CD4-positive, alpha-beta T cell treated with Interleukin-2 at 100 ng/mL for 4 hours (primary cell): ENCODE measurements at places on chromosomes 2 and 18.

GRCh38 chr2:176174382-176174823, 14.1 kb upstream of the HOXD1 start:
- DNase-seq: no peak

DNA sequence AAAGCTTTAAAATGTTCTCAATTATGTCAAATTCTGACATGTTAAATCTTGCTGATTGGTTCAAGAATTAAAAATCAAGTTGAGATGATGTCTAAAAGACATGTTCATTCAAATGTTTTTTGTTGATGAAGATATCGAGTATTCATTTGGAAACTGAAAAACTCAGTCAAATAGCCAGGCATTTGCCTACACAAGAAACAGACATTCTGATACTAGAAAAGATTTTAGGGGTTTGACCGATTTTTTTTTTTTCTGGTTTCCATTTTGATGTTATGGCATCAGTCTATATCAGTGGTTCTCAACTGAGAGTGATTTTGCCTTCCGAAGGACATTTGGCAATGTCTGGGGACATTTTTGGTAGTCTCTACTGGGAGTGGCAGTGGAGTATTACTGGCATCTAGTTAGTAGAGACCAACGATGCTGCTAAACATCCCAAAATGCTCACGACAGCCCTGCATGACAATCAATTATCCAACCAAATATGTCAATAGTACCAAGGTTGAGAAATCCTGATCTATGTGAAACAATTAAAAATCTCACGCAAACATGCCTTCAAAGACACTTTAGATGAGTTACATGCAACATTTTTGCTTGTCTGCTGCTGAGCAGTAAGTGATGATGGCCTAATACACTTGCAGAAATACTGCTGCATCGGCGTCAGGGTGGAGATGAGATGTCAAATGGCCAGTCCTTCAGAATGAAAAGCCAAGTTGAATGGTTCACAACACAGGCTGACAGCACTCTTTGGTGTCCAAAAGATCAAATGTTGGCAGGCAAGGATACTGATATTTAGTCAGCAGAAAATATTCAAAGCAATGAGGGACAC, 12.5 kb downstream of the RASGRP3 start:
- no peak for DNase-seq

DNA sequence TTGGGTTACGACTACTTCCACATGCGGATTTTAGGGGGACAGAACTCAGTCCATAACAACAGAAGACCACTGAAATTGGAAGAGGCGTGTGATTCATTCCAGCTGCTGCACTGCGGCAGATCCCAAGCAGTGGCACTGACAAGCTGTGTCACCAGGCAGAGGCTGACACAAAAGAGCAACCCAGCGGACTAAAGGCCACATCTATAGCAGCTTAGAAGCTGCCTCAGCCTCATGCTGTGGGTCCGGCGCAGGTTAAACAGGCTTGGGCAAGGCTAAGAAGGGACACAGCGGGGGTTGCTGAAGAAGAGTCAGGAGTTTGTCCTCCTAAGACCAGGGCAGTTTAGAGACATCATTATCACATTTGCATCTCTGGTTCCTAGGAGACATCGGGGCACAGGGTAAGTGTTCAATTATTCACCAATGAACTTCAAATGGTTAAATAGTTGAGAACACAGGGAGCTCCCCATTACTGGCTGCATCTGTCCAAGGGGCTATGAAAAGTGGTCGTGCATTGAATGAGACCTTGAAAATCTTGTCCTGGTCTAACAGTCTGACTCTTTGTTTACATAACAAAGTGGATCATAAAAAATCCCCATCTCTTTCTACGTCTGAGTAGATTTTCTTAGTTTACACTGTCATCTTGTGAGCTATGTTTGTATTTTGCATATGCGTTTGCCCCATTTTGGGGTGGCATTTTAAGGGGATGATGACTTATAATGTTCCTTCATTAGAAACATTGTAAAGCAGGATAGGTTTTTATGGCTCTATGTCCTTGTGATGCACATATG, 162.3 kb upstream of the TRIB2 start:
- DNase-seq: no peak

DNA sequence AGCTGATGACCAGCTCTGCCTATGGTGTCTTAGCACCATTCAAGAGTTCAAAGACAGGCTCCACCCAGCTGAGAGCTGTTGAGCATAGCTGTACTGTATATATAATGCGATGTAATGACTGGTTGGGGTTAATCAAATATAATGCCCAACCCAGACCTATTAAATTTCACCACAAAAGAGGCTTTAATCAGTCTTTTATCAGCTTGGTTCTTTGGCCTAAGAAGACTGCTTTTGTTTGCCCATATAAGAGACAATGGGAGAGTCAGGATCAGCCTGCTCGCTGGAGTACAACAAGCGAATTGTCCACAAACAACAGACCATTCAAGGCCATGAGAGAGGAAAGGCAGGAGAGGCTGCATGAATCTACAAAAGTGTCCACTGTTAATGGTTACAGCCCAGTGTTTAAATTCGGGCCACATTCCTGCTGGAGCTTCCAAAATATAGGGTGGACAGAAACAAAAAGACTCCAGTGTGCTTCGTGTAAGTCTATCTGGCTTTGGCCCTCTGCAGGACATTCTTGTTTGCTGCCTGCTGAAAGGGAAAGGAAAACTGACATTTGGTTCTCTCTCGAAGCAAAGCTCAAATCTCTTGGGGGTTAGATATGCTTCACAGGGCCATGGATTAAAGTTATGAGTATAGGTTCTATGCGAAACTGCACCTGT, 299.0 kb upstream of the FBXO11 start:
- no peak for DNase-seq

DNA sequence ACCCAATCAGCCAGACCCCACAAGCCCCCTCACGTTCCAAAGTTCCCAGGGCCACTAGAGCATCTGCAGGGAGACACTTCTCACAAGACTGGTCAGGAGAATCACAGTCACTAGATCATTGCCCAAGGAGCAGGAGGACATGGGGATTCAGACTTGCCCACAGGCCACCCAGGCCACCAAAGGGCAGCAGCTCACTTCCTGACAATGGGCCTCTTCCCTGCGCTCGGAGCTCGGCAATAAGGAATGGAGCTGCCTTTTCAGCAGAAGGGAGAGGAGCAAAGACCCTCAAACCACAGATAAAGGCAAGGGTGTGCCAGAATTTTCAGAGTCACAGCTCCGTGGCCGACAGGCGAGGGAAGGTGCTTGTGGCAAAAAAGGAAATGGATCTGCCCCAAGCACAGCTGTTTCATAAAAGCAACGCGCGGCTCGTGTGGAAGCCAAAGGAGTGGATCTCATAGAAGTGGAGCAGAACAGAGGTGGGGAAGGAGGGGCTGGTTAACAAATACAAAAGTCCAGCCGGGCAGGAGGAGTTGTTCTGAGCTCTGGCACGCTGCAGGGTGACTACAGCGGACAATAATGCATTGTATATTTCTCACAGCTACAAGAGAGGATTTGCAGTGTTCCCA, 72.1 kb downstream of the EDAR start:
- DNase-seq: no peak

DNA sequence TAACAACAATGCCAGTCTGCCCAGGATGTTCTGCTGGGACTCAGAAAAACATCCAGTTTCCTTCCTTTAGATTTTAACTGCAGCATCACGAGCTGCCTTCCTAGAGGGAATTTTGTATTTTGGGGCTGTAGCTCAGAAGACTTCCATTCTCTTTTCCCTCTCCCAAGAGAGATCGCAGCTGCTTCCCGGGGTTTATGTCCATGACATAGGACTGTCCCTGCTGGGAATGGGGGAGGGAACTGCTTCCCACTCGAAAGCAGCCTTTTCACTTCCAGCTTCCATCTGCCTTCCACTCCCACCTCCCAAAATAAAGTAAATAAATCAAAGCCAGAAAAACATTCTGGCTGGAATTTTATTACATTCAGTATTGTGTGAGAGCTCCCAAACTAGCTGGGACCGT, 52.4 kb downstream of the LIMS1 start:
- no peak for DNase-seq
